ENCODE measurements at places on chromosomes 6 and 20.

- no peak for DNase-seq
Measured at GRCh38 chr6:31474871-31475286, 23.1 kb upstream of the MICB start.

DNA sequence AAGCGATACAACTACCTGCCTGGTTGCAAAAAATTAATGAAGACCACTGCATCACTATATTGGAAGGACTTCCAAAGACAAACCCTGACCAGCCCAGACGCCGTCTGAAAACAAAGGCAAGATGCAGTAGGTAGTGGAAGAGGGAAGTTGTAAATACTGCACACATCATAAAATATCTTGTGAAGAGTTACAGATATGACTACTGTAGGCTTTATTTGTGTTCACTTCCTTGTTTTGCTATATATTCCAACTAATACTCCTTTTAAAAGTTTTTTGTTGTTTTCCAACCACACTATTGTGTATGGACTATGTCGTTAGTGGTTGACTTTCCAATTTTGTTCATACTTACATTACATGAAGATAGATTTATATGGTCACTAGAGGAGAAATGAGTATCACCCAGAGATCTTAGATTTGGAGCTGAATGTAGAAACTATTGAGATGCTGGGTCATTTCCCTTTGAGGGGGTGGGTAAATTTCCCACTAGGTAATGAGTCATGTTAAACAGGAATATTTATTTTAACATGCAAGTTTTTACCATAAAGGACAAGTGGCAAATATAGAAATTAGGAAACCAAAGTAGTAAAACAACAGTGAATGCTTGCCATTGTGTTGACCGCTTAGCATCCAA lies 16.6 kb upstream of the TXLNB start:
- DNase-seq, result peak; percentile 43

DNA sequence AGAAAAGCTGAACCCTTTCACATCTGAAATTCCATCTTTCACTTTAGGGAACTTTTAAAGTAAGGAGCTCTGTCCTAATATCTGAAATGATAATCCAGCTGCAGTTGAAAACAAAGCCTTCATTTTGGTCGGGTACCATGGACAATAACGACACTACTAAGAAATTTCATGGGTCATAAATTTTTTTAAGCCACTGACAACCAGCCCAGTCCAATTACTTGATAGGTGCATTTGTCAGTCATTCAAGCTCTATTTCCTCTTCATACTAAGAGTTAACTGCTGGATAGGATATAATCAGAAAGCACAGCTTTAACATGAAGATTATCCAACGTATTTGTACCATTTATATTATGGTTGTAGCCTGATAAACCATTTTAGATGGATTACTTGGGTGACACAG lies 52.5 kb downstream of the MMUT start:
- DNase-seq, result no peak

DNA sequence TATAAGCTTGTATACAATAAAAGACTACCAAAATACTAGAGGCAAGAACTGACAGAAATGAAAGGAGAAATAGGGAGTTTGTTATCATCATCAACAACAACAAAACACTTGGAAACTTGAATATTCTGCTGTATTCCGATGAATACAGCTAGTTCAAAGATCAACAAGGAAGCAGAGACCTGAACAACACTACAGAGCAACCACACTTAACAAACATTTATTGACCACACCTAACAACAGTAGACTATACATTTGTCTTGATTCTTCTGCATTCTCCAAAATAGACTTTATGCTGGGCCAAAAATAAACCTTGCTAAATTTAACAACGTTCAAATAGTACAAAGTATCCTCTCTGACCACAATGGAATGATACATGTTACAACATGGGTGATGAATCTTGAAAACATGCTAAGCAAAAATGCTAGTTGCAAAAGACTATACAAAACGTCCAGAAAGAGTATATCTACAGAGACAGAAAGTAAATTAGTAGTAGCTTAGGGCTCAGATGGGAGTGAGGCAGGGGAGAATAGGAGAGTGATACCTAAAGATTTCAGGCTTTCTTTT lies 39.1 kb upstream of the PAK5 start:
- peak; percentile 3 for DNase-seq

- DNase-seq, result peak; percentile 54
Measured at GRCh38 chr6:137894779-137895385, 27.8 kb downstream of the TNFAIP3 start.

GRCh38 chr6:45002390-45003105 lies 325.6 kb upstream of the RUNX2 start:
- no peak for DNase-seq

- peak; percentile 41 for DNase-seq
Measured at GRCh38 chr6:131660195-131660594, 23.1 kb downstream of the ENPP3 start.

- peak; percentile 50 for DNase-seq
Measured at GRCh38 chr20:12207875-12208274, 290.2 kb downstream of the BTBD3 start.

DNA sequence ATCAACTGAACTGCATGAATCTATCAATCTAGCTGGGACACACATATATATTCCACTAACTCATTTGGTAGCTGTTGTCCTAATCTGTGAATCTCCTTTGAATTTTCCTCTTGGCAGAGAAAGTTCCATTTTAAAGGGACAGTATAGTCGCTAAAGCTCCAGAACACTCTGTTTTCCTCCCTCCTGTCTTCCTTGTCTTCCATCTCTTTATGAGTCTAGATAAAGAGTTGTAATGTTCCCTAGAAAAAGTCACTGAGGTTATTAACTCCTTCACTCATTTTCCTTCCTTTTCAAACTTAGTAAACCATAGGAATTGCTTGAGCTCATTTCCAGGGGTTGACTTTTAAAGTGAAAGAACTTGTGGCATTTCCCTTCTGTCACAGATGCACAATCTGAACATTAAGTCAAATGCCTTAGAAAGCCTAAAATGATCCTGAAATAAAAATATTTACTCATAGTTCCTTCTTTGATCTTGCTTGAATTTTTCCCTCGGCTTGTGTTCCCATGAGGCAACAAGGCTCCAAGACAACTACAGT lies 198.4 kb downstream of the TRIM27 start:
- no peak for DNase-seq

- DNase-seq, result no peak
Measured at GRCh38 chr6:72497186-72497585, 124.7 kb upstream of the KCNQ5 start.

GRCh38 chr6:52251113-52251512 lies 6.8 kb upstream of the IL17F start:
- no peak for DNase-seq

All from iris pigment epithelial cell (primary cell).